Stimulated activated CD8-positive, alpha-beta memory T cell treated with anti-CD3 and anti-CD28 coated beads, Interleukin-7, amount 100 ng/mL, for 1 hour (primary cell): ENCODE measurements at places on chromosomes 3 and 15.

DNA sequence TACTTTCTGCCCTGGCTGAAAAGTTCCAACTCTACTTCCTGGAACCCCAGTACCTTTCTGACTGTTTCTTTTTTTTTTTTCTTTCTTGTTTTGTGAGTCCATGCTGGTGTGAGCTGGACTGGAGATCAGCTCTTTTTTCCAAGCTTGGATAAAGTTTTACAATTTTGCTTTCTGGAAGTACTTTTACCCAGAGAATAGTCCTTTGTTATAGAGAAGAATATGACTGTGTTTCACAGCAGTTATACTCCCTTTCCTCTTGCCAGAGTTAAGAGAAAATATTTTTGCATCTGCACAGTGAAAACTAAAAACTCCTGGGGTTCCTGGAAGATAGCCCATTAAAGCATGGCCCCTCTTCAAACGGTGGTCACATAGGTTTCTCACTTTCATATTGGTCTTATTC lies 1100.6 kb downstream of the OTOL1 start:
- DNase-seq: no peak

GRCh38 chr15:99105514-99106341 lies 848 bp downstream of the SYNM start:
- DNase-seq: no peak

DNA sequence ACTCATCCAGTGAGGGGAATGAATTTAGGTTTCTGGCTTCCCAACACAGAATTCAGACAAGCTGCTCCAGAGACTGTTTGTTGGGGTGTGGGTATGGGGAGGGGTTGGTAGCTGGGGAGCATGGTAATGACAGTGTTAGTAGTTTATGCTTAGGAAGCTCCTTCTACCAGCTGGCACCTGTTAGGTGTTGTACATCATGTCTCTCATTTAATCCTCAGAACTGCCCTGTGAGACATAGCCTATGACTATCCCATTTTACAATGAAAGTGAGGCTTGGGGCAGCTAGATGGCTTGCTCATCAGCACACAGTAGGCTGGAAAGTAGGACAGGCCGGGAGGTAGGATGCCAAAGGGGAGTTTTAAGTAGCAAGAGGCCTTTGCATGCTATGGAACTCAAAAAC lies 2.5 kb downstream of the EIF4E3 start:
- no peak for DNase-seq

- no peak for DNase-seq
These were observed 11.1 kb downstream of the POC1A start for GRCh38 chr3:52143156-52143555.

GRCh38 chr3:134753999-134754742 lies 40.9 kb upstream of the EPHB1 start:
- no peak for DNase-seq

DNA sequence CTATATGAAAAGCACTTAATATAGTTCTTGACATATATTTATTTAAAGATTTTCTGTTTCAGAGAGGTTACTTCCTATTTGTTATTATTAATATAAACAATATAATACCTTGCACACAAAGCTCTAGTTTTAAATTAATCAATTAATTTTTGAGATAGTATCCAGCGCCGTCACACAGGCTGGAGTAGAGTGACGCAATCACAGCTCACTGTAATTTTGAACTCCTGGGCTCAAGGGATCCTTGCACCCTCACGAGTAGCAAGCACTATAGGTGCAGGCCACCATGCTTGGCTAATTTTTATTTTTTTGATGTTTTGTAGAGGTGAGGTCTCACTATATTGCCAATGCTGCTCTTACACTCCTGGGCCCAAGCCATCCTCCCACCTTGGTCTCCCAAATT lies 209.3 kb downstream of the GREM1 start:
- DNase-seq: no peak

DNA sequence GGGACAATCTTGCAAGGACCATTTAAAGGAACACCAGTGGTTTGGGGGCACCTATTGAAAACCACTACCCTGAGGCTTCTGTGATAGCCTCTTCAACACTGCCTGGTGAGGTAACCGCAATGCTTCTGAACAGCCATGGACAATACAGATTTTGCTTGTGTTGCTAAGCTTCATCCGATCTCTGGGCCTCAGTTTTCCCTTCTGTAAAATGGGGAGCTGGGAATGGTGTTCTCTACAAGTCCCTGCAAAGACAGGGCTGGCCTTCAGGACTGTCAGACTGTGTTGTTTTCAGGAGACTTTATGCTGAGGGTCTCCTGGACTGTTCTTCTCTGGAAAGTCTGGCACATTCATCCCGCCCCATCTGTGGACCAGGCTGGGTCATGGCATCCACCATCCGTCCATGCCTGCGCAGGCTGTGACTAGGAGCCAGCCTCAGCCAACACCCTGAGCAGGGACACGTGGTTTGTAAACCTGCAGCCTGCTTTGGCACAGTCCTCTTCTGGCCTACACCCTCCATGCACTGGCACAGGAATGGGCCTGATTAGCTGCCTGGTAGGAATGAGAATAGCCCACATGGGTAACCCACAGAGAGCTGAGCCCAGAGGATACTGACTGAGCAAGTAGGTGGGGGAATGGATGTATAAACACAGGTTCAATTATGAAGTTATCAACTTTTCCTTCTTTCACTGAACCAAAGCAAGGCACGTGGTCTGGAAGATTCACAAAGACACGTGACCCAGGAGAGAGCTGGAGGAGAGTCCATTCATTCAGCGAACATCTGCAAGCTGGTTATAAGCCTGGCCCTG lies 55.3 kb downstream of the ROPN1B start:
- no peak for DNase-seq

DNA sequence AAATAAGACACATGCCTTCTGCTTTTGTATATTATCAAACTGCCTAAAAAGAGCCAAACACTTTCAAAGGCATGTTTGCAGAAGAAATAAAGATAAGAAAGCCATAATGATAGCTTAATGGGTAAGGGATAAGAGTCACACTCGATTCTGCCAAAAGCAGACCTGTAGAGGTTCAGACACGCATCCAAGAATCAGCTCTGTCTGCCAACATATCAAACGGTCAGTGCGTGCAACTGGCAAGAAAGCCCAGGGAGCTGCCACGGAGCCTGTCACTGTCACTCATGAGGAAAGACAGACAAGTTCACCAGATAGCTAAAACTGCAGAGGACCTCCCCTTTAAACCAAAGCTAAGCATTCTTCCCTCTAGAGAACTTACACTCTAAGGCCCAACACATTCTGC lies 23.2 kb downstream of the DCP1A start:
- DNase-seq: no peak

DNA sequence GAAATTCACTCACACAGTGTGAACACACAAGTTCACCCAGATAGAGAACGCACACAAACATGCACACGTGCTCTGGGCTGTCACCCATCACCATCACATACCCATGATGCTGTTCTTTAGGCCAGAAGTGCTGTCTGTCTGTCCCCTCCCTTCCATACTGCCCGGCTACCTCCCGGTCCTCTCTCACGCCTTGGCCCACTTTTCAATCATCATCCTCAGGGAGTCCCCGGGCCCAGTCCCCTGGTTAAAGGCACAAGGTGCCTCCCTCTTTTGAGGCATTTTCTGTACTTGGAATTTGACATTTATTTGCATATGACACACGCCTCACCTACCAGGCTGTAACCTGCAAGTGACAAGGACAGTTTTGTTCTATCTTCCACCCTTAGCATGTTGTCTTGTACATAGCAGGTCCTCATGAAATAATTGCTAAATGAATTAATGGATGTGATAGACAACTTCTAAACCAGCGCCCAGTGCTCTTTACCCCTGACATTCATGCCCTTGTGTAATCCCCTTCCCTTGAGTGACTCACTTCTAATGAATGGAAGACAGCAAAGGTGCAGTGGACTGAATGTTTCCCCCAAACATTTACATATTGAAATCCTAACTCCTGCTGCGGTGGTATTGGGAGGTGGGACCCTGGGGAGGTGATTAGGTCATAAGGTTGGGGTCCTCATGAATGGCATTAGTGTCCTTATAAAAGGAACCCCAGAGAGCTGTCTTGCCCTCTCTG lies 73.9 kb upstream of the ADPGK start:
- no peak for DNase-seq

DNA sequence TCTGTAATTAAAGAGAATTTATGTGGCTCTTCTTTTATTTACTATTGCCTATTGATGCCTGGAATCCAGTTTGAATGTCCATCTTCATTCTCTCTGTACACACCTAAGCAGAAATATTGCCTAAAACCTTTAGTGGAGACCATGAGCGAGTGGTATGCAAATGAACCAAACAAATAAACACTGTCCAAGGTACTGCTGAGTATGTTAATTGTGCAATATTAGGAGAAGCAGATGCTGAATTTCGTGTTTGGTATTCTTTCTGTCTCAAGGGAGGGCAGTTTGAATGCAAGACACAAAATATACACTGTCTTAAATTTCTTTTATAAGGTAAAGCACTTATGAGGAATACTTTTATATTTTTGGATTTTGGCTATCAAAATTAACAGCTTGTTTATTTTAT lies 440.9 kb downstream of the RBMS3 start:
- DNase-seq: no peak

GRCh38 chr15:57923750-57924149 lies 141.8 kb downstream of the ALDH1A2 start:
- DNase-seq: no peak

- no peak for DNase-seq
These were observed 201.6 kb upstream of the RGMA start for GRCh38 chr15:93290618-93290946.

DNA sequence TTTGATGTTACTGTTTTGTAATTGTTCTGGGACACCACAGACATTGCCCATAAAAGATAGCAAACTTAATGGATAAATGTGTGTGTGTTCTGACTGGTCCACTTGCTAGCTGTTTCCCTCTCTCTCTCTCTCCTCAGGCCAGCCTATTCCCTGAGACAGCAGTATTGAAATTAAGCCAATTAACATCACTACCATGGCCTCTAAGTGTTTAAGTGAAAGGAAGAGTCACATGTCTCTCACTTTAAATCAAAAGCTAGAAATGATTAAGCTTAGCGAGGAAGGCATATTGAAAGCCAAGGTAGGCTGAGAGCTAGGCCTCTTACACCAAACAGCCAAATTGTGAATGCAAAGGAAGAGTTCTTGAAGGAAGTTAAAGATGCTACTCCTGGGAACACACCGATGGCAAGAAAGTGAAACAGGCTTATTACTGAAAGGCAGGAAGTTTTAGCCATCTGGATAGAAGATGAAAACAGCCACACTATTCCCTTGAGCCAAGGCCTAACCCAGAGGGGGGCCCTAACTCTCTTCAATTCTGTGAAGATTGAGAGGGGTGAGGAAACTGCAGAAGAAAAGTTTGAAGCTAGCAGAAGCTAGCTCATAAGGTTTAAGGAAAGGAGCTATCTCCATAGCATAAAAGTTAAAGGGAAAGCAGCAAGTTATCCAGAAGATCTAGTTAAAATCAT lies 295.1 kb downstream of the CHST2 start:
- DNase-seq: no peak

- no peak for DNase-seq
These were observed 99.0 kb downstream of the TIGIT start for GRCh38 chr3:114392831-114393230.

DNA sequence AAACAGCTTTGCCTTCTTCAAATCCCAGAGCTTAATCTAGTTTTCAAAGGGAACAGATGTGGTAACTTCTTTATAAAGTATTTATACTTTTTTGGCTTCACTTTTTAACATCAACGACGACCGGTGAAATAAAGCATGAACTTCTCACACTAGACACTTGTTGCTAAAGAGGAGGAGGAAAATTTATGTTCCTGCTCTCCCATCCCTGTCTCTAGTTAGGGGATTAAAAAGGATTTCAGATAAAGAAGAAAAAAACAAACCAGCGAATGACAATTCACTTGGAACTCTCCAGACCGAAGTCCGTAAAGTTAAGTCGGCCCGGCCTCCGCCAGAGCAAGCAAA lies 672 bp downstream of the NEDD4 start:
- DNase-seq: no peak

GRCh38 chr3:155192957-155193746 lies 100.3 kb downstream of the STRIT1 start:
- DNase-seq: no peak

GRCh38 chr3:104150724-104151123 lies 1216.0 kb upstream of the ALCAM start:
- DNase-seq: no peak

- no peak for DNase-seq
These were observed 26.5 kb upstream of the ACTC1 start for GRCh38 chr15:34821831-34822230.

GRCh38 chr3:90102146-90102545 lies 994.7 kb downstream of the EPHA3 start:
- DNase-seq: no peak

DNA sequence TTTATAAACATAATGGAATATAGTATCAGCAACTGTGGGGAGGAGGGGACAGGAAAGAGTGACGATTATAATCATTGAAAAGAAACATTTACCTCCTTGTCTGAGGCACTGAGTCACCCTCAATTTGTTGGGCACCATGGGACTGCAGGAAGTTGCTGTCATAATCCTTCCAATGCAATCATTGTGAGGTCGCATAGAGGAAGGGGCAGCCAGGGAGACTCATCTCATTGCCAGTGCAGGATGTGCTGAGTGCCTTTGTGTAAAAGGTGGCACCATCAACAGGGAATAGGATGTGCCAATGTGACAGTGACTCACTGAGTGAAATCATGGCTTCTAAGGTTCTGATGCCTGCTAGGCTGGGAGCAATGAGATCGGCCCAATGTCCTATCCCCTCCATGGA lies 300.4 kb upstream of the ADAMTS9 start:
- no peak for DNase-seq

- DNase-seq: no peak
These were observed 602 bp upstream of the ATP2B2 start for GRCh38 chr3:10505791-10506585.

DNA sequence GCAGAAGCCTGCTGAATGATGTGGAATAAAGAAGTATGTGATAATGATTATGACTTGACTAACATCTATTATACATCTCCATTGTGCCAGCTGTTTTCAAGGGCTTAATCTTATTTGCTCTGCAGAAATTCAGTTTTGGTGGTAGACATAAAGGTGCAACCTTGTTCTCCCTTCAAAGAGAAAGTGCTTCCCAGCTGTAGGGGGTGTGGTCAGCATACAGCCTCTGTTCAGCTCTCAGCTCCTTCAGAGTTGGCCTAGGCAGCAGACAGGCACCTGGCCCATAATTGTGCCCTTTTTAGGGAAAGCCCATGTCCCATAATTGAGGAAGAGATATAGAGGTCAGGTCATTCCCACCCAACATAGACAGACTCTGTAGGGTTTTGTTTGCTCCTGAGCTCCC lies 104.3 kb upstream of the EOMES start:
- no peak for DNase-seq

DNA sequence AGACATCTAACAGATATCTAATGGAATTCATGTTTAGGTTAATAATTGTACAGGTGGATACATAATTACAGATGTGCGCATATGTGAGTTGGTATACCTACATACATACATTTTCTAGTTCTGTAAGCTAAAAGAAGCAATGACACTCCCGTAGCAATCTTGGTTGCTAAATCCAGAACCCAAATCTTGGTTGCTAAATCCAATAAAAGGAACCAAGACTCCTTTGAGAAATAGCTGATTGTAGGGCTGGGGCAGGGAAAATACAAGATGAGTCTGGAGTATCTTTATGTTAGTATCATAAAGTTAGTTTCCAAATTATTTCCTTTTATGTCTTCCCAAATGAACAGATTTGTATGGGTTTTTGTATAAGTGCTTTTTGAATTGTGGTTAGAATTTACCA lies 135.2 kb downstream of the TMCC1 start:
- no peak for DNase-seq
